Activated naive CD4-positive, alpha-beta T cell treated with anti-CD3 and anti-CD28 coated beads, Interleukin-2, amount 50 U/mL, for 16 hours (primary cell): ENCODE measurements at places on chromosomes 1 and 21.
A peak's percentile ranks its signal among the peaks of the same experiment; 100 is the strongest.

DNA sequence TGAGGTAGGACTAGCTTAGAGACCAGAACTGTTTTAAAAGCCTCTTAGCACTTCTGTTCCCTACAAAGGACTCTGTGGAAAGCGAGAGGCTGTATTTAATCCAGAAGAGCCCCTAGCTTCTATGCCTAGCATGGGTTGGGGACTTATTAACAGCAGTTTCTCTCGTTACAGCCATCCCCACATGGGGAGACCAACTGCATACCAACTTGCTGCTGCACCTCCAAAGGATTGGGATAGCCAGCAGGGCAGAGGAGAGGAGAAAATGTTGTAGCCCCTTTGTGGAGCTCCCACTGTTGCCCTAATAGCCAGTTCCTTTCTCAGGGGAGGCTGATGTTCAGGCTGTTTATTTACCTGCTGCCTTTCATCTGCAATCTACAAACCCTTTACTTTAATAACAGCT is 11.0 kb upstream of the CELSR2 start:
- no peak for DNase-seq

- no peak for DNase-seq
These were observed 344.0 kb upstream of the USP24 start for GRCh38 chr1:55559161-55559611.

DNA sequence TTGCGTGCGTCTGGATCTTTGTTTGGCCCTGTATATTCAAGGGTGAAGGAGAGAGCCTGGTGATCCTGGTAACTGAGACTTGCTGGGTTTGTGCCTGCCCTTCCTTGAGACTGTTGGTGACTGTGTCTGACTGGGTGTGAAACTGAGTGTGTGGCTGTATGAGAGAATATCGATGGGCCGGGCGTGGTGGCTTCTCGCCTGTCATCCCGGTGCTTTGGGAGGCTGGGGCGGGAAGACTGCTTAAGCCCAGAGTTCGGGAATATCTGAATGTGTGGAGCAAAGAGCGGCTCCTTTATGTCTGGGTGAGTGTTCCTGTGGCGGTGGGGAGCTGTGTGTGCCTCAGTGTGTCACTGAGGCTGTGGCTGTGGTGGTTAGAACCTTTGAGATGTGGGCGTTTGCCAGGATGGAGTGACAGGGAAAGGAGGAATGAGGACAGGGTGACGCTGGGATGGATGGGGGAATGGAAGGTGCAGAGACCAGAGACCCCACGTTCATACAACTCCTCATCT is 2.7 kb upstream of the MARCKSL1 start:
- DNase-seq = no peak

DNA sequence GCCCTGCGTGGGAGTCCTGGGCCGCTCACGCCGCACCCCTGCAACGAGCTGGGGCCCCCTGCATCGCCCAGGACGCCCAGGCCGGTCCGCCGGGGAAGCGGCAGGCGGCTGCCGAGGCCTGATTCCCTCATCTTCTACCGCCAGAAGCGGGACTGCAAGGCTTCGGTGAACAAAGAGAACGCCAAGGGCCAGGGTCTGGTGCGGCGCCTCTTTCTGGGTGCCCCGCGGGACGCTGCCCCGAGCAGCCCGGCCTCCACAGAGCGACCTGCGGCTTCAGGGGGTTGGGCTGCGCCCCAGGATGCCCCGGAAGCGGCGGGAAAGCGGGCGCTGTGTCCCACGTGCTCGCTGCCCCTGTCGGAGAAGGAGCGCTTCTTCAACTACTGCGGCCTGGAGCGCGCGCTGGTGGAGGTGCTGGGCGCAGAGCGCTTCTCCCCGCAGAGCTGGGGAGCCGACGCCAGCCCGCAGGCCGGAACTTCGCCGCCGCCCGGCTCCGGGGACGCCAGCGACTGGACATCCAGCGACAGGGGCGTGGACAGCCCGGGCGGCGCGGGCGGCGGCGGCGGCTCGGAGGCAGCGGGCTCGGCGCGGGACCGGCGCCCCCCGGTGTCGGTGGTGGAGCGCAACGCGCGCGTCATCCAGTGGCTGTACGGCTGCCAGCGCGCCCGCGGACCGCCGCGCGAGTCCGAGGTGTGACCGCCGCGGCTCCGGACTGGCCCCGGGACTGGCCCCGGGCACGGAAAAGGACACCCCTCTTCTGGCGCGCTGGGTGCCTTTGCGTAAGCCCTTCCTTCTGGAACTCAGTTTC is 2.7 kb downstream of the FAM110D start:
- DNase-seq = peak; percentile 55

GRCh38 chr1:18646091-18646785 is 15.6 kb downstream of the PAX7 start:
- no peak for DNase-seq

- DNase-seq = no peak
These were observed 112.8 kb upstream of the SLC35F3 start for GRCh38 chr1:233791721-233792120.
